CMK (cell line): ENCODE measurements at places on chromosomes 6 and 20.
A peak's percentile ranks its signal among the peaks of the same experiment; 100 is the strongest.

DNA sequence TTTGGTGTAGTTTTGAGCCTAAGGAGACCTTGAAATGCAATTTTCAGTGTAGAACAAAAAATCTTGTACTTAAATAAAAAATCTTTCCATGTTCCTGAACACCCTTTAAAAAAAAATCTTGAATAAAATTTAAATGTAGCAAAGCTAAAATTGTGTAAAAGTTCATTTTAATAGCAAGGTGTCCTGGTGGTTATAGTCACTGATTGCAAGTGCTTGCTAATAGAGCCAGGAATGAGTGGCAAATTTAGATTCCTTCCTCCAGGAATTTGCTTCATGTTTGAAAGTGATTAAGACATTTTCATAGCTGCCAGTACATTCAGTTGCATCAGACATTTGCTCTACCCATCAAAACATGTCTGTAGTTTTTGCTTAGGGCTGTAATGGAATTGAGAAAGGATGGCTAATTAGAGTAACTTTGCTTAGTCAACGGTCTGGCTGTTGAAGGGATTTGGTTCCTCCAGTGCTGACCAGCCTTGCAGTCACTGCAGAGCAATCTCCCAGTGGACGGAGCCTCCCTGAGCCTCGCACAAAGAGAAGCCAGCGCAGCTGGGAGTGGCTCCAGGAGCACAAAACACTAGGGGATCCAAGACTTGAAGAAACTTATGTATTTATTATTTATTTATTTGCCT lies 36.5 kb downstream of the AKAP12 start:
- no peak for DNase-seq

DNA sequence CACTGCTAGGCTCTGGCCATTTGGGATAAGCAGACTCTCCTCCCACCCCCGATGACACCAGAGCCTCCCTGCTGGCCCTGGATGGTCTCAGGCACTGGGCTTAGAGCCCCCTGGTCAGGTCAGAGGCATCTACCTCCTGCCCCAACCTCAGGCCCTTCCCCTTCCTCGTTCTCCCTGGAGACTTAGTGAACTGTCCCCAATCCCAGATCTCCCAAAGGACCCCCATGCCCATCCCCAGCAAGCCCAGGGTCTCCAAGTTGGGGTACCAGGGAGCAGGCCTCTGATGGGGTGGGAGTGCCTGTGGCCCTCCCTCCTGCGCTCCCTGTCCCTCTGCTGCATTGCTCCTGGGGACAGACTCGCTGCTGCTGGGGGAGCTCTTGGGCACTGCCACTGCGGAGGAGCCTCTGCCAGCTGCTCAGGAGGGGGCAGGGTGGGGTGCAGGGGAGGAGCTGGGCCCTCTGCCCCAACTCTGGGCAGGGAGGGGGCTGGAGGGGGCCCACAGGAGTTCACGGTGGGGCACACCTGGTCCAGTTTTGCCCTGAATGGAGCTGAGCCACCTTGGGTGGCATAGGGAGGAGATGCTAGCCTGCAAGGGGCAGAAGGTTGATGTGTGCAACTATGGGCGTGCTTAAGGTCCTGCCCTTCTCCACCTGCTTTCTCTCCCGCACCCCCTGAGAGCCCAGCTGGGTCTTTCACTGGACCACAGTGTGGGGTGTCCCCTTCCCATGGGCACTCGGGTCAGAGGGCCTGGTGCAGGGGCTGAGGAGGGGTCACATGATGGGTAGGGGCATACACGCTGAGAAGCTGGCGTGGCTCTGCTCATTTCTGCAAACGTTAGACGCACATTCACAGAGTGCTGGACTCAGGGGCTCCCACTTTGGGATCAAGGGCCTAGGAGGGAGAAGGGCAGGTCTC lies 40.4 kb downstream of the SPDEF start:
- no peak for DNase-seq

GRCh38 chr20:21396599-21397340 lies 556 bp downstream of the NKX2-4 start:
- DNase-seq: no peak

- no peak for DNase-seq
Observed at GRCh38 chr20:62895539-62895938, 30.8 kb downstream of the DIDO1 start.

- DNase-seq: no peak
Observed at GRCh38 chr6:105324386-105324950, 78.4 kb downstream of the PREP start.

- no peak for DNase-seq
Observed at GRCh38 chr6:124924333-124924759, 37.9 kb upstream of the RNF217 start.

GRCh38 chr6:10621213-10621612 lies 73.2 kb downstream of the C6orf52 start:
- DNase-seq: no peak

DNA sequence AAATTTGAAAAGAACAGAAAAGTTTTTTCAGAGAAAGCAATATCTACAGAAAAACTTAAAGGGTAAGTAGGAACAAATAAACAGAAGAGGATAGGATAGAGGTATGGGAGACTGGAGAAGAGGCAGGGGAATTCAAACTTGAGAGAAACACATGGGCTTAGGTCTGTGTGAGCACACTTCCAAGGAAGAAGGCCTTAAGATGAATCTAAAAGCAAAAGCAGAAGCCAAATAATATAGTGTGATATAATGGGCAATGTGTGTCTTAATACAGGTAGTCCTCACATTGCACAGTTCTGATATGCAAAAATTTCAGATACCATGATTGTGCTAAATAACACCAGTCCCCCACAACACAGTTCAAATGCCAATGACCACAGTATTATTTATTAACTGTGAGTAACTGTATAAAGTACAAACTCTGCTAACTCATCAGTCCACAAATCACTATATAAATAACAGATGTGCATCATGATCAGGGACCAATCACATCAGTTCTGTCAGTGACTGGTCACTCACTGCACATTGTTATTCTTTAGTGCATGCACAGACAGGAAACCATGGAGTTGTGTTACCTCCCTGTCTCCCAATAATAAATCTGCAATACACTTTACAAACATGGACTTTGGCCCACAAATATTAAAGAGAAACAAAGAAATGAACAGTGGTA lies 18.6 kb downstream of the SNX14 start:
- no peak for DNase-seq

- peak; percentile 34 for DNase-seq
Observed at GRCh38 chr6:90286884-90287488, 9.7 kb downstream of the BACH2 start.

- DNase-seq: no peak
Observed at GRCh38 chr6:86682297-86682696, 255.0 kb upstream of the HTR1E start.

DNA sequence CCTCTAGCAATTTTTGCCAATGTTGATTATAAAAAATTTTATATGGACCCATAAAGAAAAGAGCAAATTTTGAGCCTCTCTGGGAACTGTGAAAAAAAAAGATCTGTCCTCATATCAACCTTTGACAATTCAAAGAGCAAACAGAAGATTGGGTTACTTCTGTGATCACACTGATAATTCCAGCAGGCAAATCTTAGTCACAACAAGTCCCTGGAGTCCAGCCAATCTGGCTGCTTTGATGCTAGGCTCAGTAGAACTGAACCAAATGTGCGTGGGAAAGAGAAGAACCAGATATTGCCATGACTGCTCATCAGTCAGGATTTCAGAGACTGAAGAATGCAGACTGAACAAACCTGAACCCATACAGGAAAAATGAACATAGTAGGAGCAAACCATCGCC lies 438.4 kb upstream of the FLRT3 start:
- DNase-seq: no peak

DNA sequence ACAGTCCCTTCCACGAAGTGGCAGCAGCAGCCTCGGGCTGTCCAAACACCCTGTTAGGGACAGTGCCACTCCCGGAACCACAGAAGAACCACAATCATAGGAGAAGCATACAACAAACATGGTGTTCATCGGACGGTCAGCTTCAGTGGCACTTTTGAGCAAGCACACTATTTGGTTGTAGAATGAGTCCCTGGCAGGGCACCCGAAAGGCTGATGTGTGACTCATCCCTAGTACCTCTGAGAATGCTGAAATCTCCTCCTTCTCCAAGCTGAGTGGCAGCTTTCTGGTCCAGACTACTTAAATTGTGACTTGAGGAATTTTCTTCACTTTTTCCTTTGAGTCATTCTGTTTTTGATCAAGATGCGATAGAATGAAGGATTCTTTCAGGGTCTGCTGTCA lies 282.5 kb downstream of the ESR1 start:
- DNase-seq: no peak

DNA sequence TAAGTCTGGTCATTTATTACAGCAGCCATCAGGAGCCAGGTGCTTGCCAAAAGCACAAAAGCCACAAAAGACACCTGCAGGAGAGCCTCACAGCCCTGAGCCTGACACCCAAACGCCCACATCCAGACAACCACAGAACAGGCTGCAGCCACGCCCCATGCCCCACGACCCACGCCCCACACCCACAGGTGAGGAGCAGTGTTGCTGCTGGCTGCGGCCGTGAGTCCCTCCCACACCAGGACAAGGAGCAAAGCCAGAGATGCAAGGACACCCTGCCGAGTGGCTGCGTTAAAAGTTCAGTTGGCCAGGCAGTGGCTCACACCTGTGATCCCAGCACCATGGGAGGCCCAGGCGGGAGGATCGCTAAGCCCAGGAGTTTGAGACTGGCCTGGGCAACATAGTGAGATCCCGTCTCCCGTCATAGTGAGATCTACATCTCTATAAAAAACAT lies 43.0 kb downstream of the SLC2A4RG start:
- no peak for DNase-seq
